ENCODE measurements at places on chromosomes 4 and X. TPM values are rescaled to one million over a fixed set of nuclear protein-coding genes. Genes with fewer than 3 reads are reported as not detected.
A peak's percentile ranks its signal among the peaks of the same experiment; 100 is the strongest.

DNA sequence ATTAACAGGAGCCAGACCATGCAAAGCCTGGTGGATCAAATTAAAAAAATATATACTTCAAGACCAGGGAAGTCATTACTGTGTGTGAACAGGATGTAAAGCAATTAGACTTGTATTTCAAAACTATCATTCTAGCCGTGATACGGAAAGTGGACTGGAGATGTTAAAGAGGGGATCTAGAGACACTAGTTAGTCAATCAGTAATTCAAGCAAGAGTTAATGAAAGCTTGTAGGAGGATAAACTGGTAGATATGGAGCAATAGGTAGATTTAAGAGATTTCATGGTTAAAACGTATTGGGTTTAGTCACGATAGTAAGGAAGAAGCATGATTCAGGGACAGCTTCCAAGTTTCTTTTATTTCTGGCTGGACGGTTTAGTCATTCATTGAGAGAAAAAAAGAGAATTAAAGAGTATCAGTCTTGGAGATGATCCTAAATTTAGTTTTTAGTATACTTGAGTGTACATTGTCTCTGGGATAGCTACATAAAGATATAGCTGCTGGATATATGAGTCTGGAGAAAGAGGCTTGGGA, 3.9 kb downstream of the MAD2L1 start:
- peaks cover 16% of the 10 kb centered on the region for H3K4me1 ChIP-seq
- DNase-seq = no peak
- H3K4me3 ChIP-seq = no peak overlapping the region
- H3K27ac ChIP-seq = no peak overlapping the region
- no peaks in the 10 kb centered on the region for H3K27me3 ChIP-seq

RIPPLY1 gene
- total RNA-seq = not detected

- H3K4me3 ChIP-seq = no peak overlapping the region
- H3K27ac ChIP-seq = no peak overlapping the region
- no peaks in the 10 kb centered on the region for H3K36me3 ChIP-seq
- DNase-seq = no peak
- H3K4me1 ChIP-seq = no peaks in the 10 kb centered on the region
- no peaks in the 10 kb centered on the region for H3K27me3 ChIP-seq
Observed at GRCh38 chrX:19089555-19090040, 32.7 kb downstream of the ADGRG2 start.

GRCh38 chr4:124936427-124936826, 223.9 kb upstream of the ANKRD50 start:
- H3K27me3 ChIP-seq = no peaks in the 10 kb centered on the region
- H3K27ac ChIP-seq = no peak overlapping the region
- DNase-seq = no peak

GRCh38 chr4:120916937-120917336, 5.6 kb downstream of the PRDM5 start:
- H3K27me3 ChIP-seq = no peaks in the 10 kb centered on the region
- no peaks in the 10 kb centered on the region for H3K36me3 ChIP-seq
- peaks cover 7% of the 10 kb centered on the region for H3K4me1 ChIP-seq
- no peak overlapping the region for H3K27ac ChIP-seq

- H3K27ac ChIP-seq = no peak overlapping the region
- DNase-seq = peak; percentile 52
- no peaks in the 10 kb centered on the region for H3K36me3 ChIP-seq
Observed at GRCh38 chr4:138680989-138681604, 334.5 kb upstream of the NOCT start.

PASD1 gene
- total RNA-seq = not detected

DRD5 gene
- total RNA-seq = not detected
